ENCODE measurements at places on chromosomes 5 and 9.

- DNase-seq, result no peak
These were observed 48.2 kb downstream of the RXRA start for GRCh38 chr9:134374301-134375010.

GRCh38 chr9:21053851-21054250 lies 22.4 kb upstream of the HACD4 start:
- DNase-seq, result no peak

- DNase-seq, result no peak
These were observed 25.6 kb downstream of the TGFBI start for GRCh38 chr5:136054142-136055019.

DNA sequence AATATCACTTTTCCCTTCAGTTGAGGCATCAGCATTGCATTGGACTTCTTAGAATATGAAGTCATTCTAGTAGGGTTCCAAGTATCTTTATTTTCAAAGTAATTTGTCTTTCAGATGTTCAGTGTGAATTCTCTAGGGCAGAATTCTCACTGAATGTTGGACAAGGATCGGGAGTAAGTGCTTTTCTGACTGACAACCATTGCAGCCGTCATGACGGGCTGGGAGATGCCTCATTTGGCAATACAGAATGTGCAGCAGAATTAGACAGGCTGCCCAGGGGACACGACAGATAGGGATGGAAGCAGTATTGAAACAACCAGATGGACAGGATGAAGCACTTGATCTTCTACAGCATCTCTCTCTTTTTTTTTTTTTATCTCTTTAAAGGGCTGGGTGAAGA lies 129.0 kb downstream of the ICE1 start:
- no peak for DNase-seq

GRCh38 chr5:67530609-67531255 lies 334.1 kb upstream of the CD180 start:
- no peak for DNase-seq

GRCh38 chr9:88754886-88755285 lies 219.9 kb downstream of the NXNL2 start:
- DNase-seq, result no peak

- no peak for DNase-seq
These were observed 69.1 kb downstream of the STK10 start for GRCh38 chr5:172118891-172119290.

DNA sequence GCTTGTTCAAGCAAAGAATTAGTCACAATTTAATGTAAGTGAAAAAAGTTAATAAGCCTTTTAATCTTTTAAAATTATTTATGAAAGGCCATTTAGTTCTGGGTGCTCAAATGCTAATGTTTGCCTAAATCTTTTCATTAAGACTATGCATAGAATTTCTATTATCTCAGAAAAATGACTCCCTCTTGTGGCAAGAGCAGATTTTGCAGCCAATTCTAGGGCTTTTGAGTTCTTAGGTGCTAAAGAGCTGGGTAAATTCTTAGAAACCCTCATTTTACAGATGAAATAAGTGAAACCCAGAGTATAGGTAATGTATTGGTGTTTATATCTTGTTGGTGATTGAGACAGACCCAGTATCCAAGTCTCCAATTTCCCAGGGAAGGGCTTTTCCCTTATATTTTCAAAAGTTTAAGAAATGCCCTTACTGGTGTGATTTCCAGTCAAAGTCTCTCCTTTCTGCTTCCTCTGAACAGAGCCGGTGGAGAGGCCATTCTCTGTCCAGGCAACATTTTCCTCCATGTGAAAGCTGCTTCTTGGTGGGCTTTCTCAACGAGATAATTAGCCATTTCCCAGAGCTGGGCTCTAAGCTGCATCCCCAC lies 24.1 kb upstream of the PCSK5 start:
- no peak for DNase-seq

- DNase-seq, result no peak
These were observed 147.8 kb upstream of the MEF2C start for GRCh38 chr5:89030798-89031197.

DNA sequence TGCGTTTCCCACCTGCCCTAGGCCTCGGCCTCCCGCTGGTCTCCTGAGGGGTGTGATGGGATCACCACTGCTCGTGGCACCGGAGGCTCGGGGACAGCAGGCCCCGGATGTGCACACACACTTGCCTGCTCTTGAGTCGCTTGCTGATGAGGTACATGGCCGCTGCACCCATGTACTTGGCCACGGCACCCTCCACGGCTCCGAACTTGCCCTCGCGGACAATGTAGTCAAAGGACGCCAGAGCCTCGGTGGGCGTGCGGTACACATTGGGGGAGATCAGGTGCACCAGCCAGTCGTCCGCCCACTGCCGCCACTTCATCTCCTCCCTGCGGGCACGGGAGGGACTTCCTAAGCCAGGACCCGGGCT lies 4.7 kb downstream of the PTGES2 start:
- DNase-seq, result no peak

- DNase-seq, result no peak
These were observed 9.0 kb downstream of the MRPS2 start for GRCh38 chr9:135509458-135509857.

DNA sequence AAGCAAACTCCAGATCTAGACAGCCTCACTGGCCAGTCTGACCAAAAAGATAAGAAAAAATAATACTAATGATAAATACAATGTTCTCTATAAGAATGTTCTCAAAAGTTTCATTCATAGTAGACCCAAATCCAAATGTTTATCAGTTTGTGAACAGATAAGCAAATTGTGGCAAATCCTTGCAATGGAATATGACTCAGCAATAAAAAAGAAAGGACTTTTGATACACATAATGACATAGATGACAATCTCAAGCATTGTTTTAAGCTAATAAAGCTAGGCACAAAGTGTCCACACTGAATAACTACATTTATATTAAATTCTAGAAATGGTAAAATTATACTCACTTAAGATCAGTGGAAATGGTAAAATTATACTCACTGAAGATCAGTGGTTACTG lies 195.4 kb upstream of the TYRP1 start:
- no peak for DNase-seq

Measured in kidney epithelial cell (primary cell).